ENCODE measurements at places on chromosomes 4 and X. TPM values are rescaled to one million over a fixed set of nuclear protein-coding genes. Genes with fewer than 3 reads are reported as not detected.

Gene SLC9B1
- total RNA-seq = 1.3 TPM

DNA sequence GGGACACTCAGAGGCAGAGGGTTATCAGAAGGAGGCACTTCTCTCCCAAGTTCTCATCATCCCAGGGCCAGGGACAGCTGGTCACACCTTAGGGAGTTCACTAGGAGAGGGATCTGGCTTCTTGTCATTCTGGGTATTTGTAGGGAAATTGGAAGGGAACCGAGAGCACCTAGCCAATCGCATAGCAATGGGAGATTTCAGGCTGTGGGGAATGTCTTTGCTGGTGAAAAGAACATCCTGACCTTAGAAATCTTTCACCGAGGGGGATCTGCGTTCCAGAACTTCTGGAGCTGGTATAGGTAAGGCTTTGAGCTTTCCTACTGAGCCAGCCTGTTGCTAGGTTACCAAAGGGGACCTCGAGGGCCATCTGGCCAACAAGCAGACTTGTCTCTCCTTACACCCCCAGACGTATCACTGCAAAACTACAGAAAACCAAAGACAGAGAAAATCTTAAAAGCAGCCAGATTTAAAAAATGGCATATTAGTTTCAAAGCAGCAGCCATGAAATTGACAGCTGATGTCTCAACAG is 6.8 kb downstream of the HTT-AS start:
- no peak for DNase-seq

Gene PIGA
- total RNA-seq = 21.5 TPM

Gene APLN
- 0.15 TPM for total RNA-seq

Gene IL13RA2
- total RNA-seq = not detected

DNA sequence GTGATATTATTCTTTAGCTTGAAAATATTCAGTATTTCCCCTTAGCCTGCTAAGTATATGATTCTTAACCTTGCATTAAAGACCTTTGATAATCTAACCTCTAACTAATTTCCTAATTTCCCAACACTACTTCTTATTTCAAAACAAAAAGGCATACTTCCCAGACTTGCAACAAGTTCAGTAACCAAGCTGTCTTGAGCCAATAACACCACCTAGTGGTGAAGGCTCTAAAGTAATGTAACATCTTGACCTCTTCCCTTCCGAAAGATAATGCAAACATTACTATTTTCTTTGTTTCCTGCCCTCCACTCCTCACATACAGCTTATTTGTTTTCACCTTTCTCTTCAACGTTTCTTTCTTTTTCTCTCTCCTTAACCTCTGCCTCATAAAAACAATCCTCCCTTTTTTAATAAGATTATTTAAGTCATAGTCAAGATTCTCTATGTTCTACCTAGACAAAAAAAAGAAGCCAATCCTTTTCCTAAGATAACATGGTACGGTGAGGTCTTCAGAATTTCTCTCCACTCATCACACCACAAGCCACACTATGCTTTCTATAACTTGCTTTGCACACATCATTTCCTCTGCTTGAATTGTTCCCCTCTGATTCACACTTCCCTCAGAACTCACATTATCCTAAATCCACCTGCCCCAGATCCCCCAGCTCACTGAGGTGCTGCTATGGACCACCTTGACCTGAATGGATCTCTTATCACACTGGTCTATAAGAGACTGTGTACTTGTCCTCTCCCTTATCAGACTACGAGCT is 3.5 kb downstream of the FAT1 start:
- DNase-seq = no peak

DNA sequence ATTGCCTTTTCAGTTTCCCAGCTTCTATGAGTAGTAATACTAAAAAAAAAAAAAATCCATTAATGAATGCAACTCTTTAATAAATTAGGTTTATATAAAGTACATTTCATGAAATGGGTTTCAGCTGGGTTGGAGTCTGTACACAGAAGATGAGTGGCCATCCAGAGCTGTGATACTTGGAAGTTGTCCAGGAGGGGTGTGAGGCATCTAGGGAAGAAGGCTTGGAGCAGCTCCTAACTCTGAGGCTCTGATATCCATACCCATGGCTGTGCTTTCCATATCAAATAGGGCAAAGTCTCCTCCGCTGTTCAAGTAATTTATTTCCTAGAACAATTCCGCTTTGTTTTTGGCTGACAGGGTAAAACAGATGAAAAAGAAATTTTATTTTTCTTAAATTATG is 423.3 kb upstream of the TENM3 start:
- no peak for DNase-seq

DNA sequence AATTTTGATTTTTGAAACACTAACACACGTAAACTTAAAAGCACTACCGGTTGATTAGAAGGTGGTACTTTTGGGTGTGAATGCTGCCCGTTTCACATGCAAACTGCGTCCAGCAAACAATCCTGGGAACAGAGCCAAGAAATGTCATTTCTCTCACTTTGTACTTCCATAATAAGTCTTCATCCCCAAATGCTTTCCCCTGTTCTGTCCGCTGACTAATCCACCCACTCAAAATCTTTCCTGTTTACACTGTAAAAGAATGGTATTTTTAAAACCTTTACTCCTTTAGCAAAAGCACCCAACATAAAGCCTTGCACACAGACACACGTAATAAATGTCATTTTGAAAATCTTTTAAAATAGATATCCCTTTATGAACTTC is 39.1 kb upstream of the PDLIM5 start:
- DNase-seq = no peak

Gene GALNTL6
- total RNA-seq = not detected

Gene PTCHD1
- not detected for total RNA-seq

DNA sequence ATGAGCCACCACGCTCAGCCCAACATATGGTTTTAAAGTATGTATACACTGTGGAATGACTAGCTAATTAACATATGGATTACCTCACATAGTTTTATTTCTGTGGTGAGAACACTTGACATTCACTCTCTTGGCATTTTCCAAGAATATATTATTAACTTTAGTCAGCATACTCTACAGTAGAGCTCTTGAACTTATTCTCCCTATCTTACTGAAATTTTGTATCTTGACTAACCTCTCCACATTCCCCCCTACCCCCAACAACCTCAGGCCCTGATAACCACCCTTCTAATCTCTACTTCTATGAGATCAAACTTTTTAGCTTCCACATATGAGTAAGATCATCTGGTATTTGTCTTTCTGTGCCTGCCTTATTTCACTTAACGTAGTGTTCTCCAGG is 38.6 kb upstream of the AGA start:
- DNase-seq = no peak

- DNase-seq = no peak
Observed at GRCh38 chrX:107348990-107349389, 100.5 kb upstream of the FRMPD3 start.

DNA sequence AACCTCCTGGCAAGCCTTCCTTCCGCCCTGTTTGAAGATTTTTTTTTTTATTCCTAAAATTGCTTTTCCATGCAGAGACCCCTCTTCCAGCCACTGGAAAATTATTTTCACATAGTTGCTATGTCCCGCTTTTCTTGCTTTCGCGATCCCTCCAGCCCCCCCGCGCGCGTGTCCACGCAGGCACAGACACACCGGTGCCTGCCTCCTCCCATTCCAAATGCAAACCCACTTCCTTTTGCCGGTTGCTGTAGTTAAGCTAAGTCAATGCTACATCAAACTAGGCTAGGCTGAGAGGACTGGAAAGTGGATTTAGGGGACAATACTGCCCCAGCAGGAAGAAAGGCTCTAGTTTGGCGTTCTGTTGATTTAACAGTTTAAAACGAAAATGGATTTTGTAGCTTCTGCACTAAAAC is 111.0 kb downstream of the DHX15 start:
- DNase-seq = no peak

Gene RBM46
- not detected for total RNA-seq

DNA sequence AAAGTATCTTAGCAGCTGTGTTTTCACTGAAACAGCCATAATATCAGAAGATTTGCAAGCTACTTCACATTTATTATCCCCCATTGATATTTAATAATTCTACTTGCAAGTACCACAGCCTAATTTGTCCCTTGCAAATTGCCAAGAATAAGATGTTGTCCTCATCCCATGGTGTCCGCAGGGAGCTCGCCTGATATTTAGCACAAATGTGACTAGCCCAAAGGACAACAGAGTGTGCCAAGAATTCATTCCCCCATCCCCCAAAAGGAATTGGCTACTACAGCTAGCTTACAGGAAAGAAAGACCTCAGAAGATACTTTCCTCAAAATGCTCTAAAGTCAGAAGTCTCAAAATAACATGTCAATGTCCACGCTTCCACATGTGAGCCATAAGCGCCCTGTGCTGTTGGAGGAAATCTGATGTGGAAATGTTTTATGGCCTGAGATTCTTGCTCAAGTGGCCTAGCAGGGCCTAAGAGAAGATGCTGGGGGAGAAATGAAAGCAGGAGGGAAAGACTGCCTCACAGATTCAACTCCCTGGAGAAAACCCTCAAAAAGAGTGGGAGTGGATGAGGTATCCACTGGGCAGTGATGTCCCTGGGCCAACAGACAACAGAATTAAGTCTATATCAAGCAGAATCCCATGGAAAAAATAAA is 111.4 kb downstream of the SH3KBP1 start:
- DNase-seq = no peak

- no peak for DNase-seq
Observed at GRCh38 chrX:91079342-91080114, 355.1 kb upstream of the PABPC5 start.

Gene TRIM61
- total RNA-seq = 2.2 TPM

DNA sequence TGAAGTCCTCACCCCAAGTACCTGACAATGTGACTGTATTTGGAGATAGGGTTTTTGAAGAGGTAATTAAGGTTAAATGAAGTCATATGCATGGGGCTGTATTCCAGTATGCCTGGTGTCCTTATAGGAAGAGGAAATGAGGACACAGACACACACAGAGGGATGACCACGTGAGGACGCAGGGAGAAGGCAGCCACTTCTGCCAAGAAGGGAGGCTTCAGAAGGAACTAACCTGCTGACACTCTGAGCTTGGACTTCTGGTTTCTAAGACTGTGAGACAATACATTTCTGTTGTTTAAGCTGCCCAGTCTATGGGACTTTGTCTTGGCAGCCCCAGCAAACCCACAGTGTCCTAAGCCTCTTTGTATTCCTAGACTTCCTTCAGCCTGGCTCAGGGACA is 3.0 kb upstream of the SLC2A9 start:
- DNase-seq = no peak

- no peak for DNase-seq
Observed at GRCh38 chr4:127102361-127102760, 530.4 kb upstream of the INTU start.

GRCh38 chr4:126251169-126251568 is 936.4 kb downstream of the FAT4 start:
- DNase-seq = no peak

DNA sequence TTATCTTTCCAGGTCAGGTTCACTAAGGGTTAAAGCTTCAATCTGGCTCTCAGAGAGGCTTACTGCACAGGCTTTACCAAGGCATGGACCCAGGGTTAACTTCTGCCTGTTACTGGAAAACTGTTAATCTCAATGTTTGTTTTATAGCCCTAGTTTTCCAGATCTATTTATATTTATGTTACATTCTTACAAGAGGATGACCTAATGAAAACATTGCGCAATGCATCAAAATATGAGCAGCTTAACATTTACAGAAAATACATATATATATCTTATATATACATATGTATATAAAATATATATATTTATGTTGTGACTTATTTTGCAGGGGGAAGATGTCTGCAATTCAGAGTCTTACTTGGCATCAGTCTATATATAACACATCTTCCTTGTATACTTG is 112.3 kb downstream of the PCDH19 start:
- no peak for DNase-seq

- DNase-seq = no peak
Observed at GRCh38 chrX:22220941-22221340, 51.8 kb upstream of the CBLL2 start.

DNA sequence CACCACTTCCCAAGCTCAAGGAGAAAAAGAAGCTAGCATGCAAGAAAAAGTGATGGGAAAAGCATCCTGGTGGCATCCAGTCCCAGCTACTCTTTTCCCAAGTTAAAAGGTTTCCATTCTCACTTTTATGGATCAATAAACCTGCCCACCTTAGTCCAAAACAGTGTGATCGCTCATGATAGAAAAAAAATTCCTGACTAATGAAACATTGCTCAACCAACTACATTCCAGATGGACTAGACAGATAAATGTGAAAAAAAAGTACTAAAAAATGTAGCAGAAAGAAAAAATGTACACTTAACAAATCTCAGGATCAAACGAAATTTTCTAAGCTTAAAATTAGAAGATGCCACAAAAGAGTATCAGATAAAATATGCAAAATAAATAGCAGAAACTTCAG is 312.2 kb downstream of the TMA16 start:
- DNase-seq = no peak

DNA sequence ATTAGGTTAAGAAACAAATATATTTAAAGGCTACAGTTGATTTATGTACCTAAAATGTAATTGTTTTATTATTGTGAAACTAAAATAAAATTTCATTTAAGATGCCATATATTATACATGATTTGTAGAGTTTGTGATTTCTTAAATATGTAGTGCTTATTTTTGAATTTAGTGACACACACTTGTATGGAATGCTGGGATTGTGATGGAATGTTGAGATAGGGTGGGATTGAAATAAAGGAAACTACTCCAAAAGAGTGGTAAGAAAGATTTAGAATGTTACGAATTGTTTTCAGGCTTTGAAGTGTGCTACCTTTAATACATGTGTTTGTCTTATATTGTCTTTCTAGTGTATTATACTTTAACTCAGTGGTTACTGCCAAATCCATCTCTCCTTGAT is 330.3 kb upstream of the PITX2 start:
- DNase-seq = no peak

Gene CXCL6
- total RNA-seq = not detected

- no peak for DNase-seq
Observed at GRCh38 chr4:163606896-163607691, 112.6 kb downstream of the TMA16 start.

Gene GLRA2
- not detected for total RNA-seq

Gene ENPEP
- 0.93 TPM for total RNA-seq

DNA sequence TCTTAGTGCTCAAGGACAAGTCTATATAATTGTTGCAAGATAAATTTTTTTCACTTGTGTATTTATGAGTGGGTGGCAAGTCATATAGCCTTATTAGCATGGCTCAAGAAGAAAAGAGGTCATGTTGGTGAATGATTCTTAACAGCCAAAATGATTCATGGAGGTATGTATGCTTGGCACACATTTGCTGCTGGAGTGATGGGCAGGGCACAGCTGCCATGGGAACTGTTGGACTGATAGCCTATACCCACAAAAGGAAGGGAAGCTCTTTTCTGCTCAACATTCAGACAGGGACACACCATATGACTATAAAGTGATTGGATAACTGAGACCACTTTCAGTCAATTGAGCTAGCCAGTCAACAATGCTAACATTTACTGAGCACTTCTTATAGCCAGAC is 46.8 kb upstream of the PITX2 start:
- no peak for DNase-seq

Gene XG
- not detected for total RNA-seq

Gene DMD
- total RNA-seq = 8.4 TPM

Data from activated CD8-positive, alpha-beta memory T cell treated with anti-CD3 and anti-CD28 coated beads, Interleukin-2, amount 10 ng/mL, durations not matched to agents 7 days and 5 days (primary cell).